ENCODE measurements at places on chromosomes 16 and 17.

DNA sequence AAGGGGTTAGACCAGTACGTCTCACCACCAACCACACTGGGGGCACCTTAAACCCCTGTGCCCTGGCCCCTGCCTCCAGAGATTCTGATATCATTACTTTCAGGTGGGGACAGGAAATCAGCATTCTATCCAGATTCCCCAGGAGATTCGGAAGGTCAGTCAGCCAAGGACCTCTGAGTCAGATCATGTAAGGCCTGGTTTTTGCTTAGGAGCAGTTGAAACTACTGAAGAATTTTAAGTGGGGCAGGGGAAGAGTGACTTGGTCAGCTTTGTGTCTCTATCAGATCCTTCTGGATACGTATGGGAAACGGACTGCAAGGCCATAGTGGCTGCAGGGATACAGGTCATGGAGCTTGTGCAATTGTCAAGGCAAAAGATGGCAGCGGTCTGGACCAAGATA lies 9.0 kb downstream of the EMP2 start:
- no peak for DNase-seq

DNA sequence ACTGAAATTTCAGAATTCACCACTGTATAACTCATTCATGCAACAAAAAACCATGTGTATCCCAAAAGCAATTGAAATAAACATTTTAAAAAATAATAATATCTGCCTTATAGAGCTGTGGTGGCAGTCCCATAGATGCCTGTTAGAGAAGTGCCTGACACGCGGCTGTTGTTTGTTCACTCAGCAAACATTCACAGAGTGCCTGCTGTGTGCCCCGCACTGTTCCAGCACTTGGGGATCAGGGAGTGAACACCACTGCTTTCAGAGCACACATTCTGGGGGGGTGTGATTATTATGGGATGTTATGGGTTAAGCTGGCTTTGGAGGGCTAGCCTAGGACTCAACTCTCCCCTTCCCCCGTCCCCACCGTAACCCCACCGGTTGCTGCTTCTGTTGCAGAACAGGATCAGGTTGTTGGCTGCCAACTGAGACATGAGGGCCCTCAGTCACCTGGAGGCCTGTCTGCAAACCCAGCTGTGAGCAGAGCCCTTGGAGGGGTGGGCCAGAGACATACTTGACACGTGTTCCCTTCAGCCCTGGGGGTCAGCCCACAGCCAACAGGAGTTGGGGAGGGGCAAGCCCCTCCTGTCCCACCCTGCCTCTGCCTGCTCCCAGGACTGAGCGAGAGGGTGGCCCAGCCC lies 103.3 kb upstream of the CIBAR2 start:
- DNase-seq: no peak

- no peak for DNase-seq
These were observed 176.6 kb upstream of the SDK2 start for GRCh38 chr17:73820686-73821448.

DNA sequence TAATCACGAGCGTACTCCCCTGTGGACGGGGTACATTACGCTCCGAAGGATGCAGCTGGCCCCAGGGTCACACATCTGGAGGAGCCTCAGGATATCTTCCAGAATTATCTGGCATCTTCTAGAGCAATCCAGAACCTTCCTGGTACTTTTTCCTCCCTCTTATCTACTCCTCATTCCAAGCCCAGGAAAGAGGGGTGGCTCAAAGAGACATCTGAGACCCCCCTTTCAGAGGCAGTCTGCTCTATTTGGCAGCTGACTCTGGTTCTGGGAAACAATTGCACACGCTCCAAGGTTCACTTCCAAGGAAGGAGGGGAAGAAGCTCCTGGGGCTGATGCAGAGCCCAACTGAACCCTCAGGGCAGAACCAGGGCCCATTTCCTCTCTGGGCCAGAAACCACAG lies 14.9 kb downstream of the RBFOX3 start:
- DNase-seq: no peak

DNA sequence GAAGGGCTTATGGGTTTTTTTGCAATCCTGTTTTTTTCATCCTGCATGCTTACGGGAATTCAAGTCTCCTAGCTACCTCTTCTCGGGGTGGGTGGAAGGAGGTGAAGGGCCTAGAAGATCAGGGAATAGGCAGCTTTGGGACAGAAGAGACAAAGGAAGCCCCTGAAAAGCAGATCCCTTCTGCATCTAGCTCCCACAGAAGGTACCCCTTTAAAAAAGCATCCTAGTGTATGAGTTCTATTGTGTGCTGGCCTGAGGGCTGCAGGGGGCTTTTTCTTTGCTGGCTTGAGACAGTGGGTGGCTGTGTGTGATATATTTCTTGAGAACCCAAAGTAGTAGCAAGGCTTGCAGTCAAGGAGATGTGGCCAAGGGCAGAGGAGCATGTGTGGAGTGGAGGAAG lies 330.5 kb downstream of the MAF start:
- no peak for DNase-seq

- DNase-seq: no peak
These were observed 112.7 kb downstream of the NPIPB5 start for GRCh38 chr16:22623351-22623781.

DNA sequence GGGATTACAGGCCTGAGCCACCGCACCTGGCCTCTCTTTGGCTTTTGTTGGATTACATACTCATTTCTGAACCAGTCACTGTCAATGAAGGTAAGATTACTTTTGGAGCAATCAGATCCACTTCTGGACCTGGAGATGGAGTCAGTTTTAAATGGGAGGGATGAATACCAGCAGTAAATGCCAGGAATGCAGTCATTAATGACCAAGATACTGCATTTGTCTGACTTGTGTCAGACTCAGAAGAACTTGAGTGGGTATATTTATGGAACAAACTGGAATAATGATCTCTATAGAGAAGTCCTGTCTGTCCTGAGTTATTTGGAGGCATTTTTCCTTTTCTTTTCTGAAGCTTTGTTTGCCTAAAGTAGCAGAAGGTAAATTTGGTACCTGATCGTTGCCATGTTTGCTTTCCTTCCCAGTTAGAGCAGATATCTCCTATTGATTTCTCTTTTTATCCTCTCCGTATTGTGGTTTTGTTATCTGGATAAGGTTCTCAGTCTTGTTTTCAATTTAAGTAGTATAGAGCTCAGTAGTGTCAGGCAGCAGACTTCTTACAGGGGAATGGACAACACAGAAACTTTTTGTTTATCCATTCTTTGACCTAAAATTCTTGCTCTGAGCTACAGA lies 10.7 kb downstream of the NLK start:
- no peak for DNase-seq
